ENCODE measurements at places on chromosomes 6 and 20. TPM values are rescaled to one million over a fixed set of nuclear protein-coding genes. Genes with fewer than 3 reads are reported as not detected.
A peak's percentile ranks its signal among the peaks of the same experiment; 100 is the strongest.

DNA sequence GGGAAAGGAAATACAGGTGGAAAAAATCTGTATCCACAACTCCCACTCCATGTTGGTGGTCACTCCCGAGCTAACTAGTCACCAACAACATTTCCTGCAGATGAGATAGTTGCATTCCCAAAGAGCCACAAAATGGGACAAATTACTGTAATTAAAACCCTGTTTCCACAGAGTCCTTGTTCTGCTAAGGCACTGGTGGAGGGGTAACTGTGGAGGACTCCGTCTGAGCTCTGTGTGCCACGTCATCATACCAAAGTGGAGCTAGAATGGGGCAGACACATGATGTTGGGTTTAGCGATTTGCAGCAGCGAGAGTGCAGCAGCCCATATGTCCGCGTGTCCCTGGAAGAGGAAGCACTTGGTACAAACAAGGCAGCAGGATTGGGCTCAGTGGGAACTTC lies 172.5 kb upstream of the KCNK16 start:
- no peak for DNase-seq

GRCh38 chr20:22905658-22906057 lies 129.5 kb upstream of the SSTR4 start:
- peak; percentile 84 for DNase-seq

SLC24A3 gene
- total RNA-seq = not detected

DNA sequence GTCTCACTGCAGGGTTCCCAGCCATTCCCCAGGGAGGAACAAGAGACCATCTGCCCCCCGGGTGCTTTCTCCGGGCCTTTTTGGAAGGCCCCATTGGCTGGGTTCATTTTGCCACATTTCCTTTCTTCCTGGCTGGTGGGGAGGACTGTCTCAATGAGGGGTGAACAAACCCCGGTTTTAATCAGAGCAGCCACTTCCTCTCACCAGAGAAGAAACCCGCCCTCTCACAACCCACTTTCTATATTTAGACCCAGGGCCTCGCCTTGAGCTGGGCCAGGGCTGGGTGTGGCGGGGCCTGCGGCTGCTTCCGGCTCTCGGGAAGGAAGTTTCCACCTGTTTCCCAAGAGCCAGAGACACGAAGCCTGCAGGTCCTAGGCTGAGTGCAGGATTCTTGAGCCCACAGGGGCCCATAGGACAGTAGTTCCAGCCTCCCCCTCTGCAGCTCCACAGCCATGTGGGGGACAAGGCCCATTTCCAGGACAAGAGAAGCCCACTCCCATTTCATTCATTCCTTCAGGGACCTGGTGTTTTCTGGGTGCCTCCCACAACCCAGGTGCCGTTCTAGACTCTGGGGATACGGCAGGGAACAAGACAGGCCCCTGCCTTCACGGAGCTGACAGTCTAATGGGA lies 41.8 kb downstream of the RBM38 start:
- peak; percentile 46 for DNase-seq

- no peak for DNase-seq
These were observed 239.3 kb downstream of the OGFRL1 start for GRCh38 chr6:71527886-71528285.

GTF2H4 gene
- 21.7 TPM for total RNA-seq

GRCh38 chr20:19813846-19814640 lies 56.0 kb downstream of the RIN2 start:
- peak; percentile 70 for DNase-seq

LKAAEAR1 gene
- 3.7 TPM for total RNA-seq

GRCh38 chr6:48067148-48067712 lies 43.8 kb downstream of the PTCHD4 start:
- no peak for DNase-seq

XKR7 gene
- not detected for total RNA-seq

DNA sequence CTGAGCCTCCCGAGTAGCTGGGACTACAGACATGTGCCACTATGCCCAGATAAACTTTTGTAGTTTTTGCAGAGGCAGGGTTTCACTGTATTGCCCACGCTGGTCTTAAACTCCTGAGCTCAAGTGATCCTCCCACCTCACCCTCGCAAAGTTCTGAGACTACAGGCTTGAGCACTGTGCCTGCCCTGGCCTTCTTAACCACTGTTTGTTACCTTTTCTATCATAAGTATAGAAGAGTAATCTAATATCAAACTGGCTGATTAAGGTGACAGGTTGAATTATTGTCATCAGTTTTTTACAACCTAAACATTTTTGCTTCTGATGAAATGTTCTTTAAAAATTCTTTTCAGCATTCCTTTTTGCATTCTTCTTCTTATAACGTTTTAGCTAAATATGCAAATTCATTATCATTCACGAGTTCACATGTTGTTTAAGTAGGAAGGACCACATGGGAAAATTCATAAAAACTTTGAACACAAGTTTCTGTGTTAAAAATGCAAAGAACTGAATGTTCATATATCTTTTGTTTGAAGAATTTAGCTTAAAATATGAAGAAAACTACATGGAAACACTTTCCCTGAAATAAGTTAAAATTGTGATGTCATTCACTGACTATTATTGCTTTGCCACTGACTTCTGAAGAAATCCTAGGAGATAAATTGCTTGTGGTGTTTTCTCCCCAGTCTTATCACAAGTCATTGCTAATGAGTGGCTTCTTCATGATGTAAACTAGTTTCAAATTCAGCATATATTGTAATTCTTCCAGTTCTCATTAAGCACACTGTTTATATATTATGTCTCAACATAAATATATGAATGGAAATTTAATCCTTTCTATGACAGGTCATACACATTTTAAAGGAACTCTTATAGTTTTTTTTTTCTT lies 106.7 kb downstream of the ADGRB3 start:
- DNase-seq = no peak

- no peak for DNase-seq
These were observed 84.0 kb downstream of the PTPN1 start for GRCh38 chr20:50594231-50594590.

DNA sequence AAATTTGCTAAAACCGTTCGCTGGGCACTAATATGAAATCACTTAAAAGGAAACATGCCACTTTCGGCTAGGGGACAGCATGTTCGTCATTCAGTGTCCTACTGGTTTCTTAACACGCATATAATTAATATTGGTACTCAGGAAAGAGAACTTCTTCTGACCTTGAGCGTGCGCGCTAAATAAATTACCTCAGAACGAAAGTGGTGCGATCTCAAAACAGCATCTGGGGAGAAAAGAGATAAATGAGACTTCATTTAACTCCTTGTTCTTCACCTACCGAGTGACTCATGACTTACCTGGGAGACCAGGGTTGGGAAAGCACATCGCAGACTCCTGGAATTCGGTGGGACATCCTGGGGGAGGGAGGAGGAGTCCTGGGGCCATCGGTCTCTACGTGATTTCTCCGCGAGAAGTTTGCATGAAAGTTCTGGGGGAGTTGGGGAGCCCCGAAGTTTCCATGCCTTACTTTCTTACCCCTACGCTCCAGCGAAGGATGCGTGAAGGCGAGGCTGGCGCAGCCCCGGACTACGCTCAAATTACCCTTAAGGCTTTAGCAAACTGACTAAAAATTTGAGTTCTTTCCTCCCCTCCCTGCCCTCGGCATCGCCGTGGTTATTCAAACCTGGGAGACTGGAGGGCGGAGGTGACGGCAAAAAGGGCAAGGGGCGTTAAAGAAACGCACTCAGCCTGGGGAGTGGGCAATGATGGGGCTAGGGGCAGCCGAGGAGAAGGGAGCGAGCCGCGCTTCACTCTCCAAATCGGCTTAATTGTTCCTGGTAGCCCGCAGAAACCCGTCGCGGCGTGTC lies 1.1 kb upstream of the BEND6 start:
- peak; percentile 56 for DNase-seq

VWA7 gene
- total RNA-seq = 0.54 TPM

GRCh38 chr6:10505529-10505928 lies 15.6 kb upstream of the GCNT2 start:
- no peak for DNase-seq

DNA sequence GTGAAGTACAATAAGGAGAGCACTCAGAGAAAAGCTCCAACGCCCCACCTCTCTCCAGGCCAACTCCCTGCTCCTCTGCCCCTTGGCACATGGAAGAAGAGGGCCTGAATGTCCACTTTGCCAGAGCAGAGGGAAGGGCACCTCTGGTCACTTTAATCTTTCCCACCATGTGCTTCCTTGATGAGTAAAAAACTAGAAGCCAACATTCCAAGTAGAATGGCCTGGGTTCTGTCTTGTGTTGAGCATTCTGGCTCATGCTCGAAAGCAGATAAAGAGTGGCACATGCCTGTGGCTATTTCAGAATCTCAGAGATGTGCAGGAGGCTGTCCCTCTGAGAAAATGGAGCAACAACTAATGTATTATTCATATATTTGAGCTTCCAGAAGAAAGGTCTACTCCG lies 177.4 kb upstream of the PLN start:
- DNase-seq = no peak

- DNase-seq = peak; percentile 57
These were observed 129.7 kb upstream of the FAM184A start for GRCh38 chr6:119207971-119208725.

- DNase-seq = no peak
These were observed 20.9 kb upstream of the TCP11 start for GRCh38 chr6:35161776-35162607.

DNA sequence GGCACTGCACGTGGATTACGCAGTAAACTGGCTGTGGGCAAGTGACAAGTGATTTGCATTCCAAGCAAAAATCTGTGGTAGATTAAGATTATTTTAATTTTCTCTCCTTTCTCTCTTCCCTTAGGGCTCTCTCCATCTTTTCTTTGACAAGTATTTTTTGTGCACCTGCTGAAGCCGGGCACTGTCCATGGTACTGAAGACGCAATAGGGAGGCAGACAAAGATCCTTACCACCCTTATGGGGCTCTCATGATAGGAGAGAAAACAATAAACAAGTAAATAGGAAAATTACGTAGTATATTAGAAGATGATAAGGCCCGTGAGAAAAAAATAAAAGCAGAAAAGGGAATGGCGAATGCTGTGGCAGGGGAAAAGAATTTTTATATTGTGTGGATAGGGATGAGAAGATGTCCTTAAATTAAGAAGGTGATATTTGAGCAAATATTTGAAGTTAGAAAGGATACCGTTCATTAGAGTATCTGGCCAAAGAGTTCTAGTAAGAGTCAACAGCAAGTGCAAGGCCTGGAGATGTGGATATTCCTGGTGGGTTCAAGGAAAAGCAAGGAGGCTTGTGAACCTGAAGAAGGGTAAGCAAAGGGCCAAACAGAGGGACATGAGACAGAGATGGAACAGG lies 146.0 kb downstream of the LAMP5 start:
- peak; percentile 4 for DNase-seq

DNA sequence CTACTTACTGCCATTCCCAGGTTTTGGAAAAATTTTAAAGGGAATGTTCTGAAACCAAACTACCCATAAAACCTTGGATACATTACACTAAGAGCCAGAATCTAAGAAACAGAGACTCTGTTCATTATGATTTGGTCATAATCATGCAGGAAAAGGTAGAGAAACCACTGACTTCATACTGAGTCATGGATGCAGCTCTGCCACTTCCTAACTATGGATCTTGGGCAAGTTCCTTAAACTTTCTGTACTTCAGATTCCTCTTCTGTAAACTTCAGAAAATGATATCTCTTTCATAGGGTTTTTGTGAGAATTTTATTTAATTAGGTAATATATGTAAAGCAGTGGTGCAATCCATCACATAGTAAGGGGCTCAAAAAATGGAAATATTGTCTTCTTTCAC lies 20.0 kb downstream of the PLA2G7 start:
- peak; percentile 35 for DNase-seq

DNA sequence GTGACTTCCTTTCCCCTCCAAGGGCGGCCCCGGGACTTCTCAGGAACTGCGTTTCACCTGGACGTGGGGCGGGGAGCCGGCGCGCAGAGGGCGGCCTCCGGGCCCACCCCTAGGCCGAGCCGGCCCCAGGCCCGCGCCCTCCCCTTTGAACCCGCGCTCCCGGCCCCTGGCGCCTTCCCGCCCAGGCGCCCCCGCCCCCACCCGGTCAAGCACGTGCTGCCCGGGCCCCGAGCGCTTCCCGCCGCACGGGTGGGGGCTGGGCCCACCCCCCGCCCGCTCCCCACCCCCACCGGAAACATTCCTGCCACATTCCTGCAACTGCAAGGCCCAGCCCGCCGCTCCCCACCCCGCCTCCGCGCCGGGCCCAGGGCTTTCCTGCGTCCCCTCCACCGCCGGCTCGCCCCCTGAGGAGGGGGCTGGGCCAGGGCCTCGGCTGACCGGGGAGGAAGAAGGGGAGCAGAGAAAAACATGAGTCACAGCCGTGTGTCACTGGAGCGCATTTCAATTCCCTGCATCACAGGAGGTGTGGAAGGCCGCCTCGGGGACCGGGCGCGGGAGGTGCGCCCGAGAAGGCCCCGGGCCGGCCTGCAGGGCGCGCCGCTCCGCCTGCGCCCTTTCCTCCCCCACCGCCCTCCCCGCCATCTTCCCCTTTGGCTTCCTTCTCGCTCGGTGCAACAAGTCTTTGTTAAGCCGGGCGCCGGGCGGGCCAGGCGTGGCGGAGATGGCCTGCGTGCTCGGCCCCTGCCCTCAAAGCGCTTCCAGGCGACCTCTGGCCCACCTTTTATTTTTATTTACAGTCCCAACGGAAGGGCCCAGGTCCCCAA lies 1.2 kb upstream of the HMGA1 start:
- DNase-seq = peak; percentile 91

WDR27 gene
- 10.6 TPM for total RNA-seq

- no peak for DNase-seq
These were observed 164.7 kb upstream of the CENPW start for GRCh38 chr6:126175251-126175650.

GRCh38 chr6:77286541-77286940 lies 176.8 kb downstream of the HTR1B start:
- DNase-seq = no peak

LY6G6C gene
- not detected for total RNA-seq

- peak; percentile 98 for DNase-seq
These were observed at the start of gene ULBP3 for GRCh38 chr6:150068720-150069648. Gene ULBP3, minus strand, starts transcription at chr6:150069121. Its CDS starts 55 bp downstream, at chr6:150069066.

FAM217A gene
- total RNA-seq = not detected

- DNase-seq = peak; percentile 100
These were observed 114.7 kb downstream of the PSMB1 start for GRCh38 chr6:170438402-170438753.

- DNase-seq = no peak
These were observed 104.6 kb upstream of the RSPO3 start for GRCh38 chr6:127013865-127014264.

OPRM1 gene
- not detected for total RNA-seq

GRCh38 chr6:139320081-139320480 lies 28.3 kb upstream of the TXLNB start:
- no peak for DNase-seq

- no peak for DNase-seq
These were observed 46.5 kb downstream of the SLC22A3 start for GRCh38 chr6:160394654-160395035.

All from GM23248 (cell line).